Transverse colon (tissue), 4 donors: ENCODE measurements at places on chromosomes 2 and 18. TPM values are rescaled to one million over a fixed set of nuclear protein-coding genes. Genes with fewer than 3 reads are reported as not detected.

DNA sequence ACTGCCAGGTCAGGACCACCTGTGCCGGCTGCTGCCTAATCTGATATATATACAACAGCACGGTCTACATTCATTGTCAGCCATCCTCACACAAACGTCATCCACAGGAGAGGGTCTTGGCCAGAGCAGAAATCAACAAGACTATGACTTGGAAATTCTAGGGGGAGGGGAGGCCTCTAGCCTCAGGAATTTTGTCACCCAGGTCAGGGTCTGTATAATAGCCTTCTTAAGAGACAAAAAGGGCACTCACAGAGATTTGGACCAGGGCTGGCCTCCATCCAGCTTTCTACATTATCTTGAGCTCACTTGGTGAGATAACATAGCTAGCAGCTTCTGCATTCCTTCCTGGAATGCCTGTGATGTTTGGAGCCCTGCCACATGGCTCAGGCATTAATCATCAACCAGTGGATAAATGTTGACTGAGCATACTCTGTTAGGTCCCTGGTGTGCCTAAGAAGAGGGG, 50.4 kb upstream of the CTIF start:
- peak; percentile 70 for DNase-seq

DNA sequence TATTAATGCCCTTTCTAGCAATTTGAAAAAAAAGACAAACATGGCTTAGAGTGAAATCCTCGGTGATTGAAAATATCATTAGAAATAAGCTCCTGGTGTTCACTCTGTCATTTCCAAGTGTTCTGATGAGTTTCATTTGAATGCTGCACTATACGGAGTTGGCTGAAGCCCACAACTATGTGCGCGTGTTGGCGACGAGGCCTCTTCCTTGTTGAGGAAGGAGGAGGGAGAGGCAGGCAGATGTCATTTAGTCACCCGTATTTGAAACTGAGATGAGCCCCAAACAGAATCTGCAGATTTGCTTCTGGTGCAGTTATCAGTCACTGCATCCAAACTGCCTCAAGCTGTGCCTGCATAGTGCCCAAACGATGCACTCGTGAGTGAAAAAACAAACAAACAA, 23.5 kb upstream of the SKOR2 start:
- no peak for DNase-seq

DNA sequence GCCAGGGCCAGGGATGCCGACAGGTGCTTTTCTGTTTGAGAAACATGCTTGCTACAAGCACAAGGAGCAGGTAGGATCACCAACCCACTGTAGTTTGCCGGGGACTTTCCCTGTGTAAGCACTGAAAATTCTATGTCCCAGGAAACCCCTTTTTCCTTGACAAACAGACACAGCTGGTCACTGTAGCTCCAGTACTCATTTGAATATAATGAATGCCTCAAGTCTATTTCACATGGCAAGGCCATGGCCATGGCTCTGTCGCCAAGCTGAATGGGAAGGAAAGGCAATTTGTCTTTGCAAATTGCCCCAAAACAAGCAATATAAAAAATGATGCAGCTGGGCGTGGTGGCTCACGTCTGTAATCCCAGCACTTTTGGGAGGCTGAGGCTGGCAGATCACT, 49.6 kb upstream of the IGFBP2 start:
- DNase-seq = no peak

- DNase-seq = no peak
These were observed 55.8 kb downstream of the PLEKHA3 start for GRCh38 chr2:178536037-178536436.

DNA sequence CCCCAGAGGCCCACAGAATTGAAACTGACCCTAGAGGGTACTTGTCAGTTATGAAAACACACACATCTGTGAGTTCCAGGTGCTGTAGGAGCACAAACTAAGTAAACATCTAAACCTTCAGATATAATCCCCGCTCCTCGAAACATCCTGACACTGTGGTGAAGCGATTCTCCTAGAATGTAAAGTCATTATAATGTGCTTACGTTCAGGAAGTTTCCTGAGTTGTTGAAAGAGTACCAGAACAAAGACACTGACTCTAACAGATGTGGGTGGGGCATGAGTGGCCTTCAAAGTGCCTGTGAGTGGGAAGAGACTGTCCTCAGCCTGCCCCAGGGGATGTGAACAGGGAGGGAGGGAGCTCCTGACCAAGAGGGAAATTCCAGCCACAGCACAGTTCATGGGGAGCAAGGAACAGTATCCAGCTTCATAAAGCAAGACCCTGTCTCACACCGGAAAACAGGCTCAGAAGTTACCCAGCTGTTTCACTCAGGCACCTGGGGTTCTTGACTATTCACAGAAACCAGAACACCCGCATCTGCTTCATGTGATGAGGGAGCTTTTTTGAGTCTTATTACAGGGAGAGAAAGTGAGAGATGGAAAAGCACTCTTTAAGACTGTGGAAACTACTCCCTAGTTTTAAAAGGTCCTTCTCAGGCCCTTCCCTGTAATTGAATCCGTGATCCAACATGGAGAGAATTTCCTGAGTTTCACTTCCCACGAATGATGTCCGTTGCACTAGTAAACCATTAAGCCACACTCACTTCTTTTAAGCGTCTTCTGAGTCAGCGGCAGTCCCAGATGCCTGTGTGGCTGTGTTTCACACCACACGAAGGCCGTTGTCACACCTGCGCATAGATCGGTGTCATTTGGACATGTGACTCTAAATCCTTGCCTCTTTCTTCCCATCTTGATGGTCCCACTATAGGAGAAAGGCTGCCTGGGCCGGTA, 88.6 kb upstream of the EML6 start:
- peak; percentile 22 for DNase-seq

- no peak for DNase-seq
These were observed 64.8 kb downstream of the TNFRSF11A start for GRCh38 chr18:62389761-62390481.

TXNDC2 gene
- not detected for total RNA-seq
